NCI-H2029 (cell line): ENCODE measurements at places on chromosomes 6 and 20.

DNA sequence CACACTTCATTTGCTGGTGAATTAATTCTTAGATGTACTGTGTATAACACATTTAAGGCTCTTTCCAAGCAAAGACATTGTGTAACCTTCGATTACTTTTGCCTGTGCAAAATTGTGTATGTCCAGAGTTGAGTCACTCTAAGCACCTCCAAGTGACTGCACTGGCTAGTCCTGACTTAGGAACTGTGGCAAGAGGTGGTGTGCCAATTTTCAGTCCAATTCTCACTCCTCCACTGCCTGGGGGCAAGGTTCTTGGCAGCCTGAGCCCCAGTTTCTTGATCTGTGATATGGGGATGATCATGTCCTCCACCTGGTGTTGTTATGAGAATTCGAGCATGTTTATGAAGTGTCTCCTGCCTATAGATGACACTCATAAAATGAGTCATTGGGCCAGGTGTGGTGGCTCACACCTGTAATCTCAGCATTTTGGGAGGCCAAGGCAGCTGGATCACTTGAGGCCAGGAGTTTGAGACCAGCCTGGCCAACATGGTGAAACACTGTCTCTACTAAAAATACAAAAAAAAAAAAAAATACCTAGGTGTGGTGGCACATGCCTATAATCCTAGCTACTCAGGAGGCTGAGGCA lies 105.3 kb upstream of the CDYL start:
- DNase-seq = no peak

- DNase-seq = no peak
Measured at GRCh38 chr6:44275271-44275748, 5.1 kb downstream of the TMEM151B start.

- no peak for DNase-seq
Measured at GRCh38 chr6:1911474-1911873, 301.8 kb downstream of the FOXC1 start.

DNA sequence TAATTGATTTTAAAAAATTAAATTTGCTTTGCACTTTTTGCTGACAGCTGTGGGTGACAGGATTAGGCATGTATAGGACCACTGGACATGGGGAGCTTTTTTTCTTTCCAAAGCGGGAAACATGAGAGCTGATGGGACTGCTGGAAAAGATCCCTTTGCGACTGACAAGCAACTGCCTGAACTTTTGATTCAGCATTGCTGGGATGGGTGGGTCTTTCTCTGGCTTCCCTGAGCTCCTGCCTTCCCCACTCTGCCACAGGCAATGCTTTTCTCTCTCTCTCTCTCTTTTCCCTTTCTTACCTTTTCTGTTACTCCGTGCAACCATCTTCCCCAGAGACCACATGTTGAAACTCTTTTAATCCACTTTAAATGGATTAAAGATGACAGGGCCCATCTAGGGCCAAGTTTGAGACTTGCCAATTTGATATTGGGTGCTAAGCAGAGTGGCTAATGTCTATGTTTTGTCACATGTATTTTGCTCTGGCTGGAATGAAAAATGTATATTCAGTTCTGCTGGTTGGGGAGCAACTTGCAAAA lies 33.5 kb upstream of the TPD52L1 start:
- no peak for DNase-seq

DNA sequence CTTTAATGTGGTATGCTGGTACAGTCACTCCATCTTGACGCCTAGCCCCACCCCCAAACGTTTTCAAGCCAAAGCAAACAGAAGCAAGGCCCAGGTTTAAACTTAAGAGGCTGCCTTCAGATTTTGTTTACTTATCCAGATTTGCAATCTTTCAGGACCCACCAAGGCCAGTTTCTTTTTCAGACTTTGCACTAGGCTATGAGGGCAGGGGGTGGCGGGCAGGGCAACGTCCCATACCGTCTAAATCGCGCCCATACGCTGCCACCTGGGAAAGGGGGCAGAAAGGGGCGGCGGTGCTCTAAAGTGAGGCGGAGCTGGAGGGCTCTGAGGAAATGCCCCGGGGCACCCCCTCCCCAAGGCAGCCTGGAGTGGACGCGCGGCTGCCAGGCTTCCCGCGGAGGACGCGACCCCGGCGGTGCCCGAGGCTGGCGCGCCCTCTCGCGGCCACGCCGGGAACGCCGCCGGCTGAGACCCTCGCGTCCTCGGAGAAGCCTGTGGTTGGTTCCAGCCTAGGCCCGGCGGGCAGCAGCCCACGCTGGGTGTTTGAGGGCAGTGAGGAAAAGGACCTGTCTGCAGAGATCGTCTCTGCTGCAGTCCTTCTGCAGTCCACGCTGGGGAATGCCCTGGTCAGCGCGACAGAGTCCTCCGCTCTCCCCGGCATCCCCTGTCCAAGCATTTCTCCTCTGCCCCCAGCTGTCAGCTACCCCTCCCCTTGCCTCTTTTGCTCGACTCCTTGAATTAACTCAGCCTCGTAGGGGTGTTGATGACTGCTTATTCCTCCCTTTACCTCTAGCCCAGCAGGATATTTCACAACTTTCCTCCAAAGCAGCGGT lies 129.2 kb upstream of the PRND start:
- peak; percentile 36 for DNase-seq

- DNase-seq = no peak
Measured at GRCh38 chr6:18347021-18347577, 40.1 kb upstream of the RNF144B start.
